ENCODE measurements at places on chromosomes 11 and 22. TPM values are rescaled to one million over a fixed set of nuclear protein-coding genes. Genes with fewer than 3 reads are reported as not detected.

- no peak for DNase-seq
Observed at GRCh38 chr11:235180-235579, 962 bp downstream of the SIRT3 start.

The SRRD gene
- 21.3 TPM for total RNA-seq

GRCh38 chr11:115498354-115498753 lies 5.9 kb downstream of the CADM1 start:
- DNase-seq = no peak

The KCNK4 gene
- not detected for total RNA-seq

The AMBRA1 gene
- 40.3 TPM for total RNA-seq

DNA sequence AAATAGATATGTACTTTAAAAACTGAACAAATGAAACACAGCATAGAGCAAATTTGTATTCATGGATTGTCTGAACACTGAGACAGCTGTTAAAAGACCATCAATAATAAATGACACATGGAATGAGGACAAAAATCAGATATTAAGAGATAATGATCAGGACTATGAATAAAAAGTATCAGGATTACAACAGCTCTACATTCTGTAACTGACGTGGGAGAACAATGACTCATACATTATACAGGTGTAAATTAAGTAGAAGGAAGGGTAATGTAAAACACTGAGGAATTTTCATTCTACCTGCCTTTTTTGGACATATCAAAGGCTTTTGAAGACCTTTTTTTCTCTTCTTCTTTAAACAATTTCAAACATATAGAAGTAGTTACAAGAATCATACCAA lies 310.9 kb upstream of the ANO3 start:
- DNase-seq = no peak

DNA sequence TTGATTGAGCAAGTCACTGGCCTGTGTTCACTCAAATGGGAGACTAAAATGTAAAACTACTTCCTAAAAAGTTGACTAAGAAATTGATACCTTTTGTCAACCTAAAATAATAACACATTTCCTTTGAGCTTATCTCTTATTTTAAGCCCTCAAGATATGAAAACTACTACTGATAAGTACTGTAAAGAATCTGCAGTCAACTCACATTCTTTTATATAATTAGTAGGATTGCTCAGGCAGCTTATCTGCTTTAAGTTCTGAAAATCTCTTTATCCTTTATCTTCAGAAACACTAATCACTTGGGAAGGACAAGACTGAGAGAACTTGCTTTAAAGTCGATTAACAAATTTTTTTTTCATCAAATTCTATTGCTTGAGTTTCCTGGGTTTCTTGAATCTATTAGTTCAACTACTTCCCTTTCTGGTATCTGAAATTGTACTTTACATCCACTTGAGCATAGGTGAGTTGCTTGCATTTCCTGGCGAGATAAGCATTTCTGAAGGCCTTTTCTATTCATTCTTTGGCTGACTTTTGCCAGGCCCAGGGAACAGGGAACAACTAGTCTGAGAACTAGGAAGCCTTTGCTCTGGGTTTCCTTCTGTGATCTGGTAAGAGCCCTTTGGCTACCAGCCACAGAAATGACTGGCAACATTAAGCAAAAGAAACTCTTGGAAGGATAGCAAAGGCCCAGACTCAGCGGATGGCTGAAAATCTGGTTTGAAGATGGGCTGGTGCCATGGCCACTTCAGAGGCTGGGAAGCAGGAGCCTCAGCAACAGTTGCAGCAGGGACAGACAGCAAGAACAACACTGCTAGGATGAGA lies 19.3 kb upstream of the CSRP3 start:
- no peak for DNase-seq

The IFITM1 gene
- total RNA-seq = 105 TPM

GRCh38 chr11:22688914-22689313 lies 22.5 kb downstream of the GAS2 start:
- DNase-seq = no peak

The ELMOD1 gene
- not detected for total RNA-seq

DNA sequence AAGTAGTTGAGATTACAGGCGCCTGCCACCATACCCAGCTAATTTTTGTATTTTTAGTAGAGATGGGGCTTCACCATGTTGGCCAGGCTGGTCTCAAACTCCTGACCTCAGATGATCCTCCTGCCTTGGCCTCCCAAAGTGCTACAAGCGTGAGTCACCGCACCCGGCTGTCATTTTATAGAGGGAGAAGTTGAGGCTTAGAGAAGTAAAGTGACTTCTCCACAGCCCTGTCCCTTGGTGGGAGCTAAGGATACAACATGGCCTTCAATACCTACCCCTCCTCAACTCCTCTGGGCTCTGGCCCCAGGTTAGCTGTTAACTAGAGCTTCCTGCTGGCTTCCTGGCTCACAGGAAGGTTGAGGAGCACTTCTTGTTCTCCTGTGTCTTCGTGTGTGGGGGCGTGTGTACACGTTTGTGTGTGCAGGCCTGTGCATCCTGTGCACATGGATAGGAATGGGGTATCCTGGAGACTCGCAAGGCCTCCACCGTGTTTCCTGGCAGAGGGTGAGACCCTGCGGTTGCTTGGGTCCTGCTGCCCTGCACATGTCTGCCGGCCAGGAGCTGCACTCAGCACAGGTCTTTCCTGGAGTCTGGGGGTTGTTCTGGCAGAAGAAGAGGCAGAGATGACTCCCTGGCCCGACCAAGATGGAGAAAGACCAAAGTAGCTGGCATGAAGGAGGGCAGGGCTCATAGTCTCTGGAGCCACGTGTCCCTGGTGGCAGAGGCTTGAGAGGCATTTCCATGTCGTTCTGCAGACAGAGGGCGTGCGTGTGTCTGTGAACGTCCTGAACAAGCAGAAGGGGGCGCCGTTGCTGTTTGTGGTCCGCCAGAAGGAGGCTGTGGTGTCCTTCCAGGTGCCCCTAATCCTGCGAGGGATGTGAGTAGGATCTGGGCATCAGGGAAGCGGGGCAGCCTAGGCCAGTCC lies 2.4 kb downstream of the SIDT2 start:
- DNase-seq = peak; percentile 33

GRCh38 chr11:93567401-93567895 lies 24.3 kb upstream of the SMCO4 start:
- no peak for DNase-seq

- no peak for DNase-seq
Observed at GRCh38 chr22:19890502-19891316, 36.0 kb upstream of the GNB1L start.

The PKDREJ gene
- not detected for total RNA-seq

DNA sequence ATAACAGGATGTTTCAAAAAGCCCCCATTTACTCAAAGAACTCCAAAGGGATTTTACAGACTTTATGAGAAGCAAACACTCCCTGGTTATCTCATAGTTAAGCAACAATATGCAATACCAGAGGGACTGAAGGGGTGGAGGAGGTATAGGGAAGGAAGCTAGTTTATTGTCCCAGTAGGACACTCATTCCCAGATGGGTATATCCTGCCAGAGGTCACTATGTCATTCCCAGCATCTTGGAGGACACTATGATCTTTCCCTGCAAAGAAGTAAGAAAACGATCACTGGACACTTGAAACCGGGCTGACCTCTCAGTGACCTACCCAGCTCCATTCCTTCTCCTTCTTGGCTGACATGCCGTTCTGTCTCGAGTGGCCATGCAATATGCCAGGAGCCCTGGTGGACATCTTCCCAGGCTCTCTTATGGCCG lies 114.5 kb downstream of the NAT10 start:
- no peak for DNase-seq
